ENCODE measurements at places on chromosomes 2 and 18.

DNA sequence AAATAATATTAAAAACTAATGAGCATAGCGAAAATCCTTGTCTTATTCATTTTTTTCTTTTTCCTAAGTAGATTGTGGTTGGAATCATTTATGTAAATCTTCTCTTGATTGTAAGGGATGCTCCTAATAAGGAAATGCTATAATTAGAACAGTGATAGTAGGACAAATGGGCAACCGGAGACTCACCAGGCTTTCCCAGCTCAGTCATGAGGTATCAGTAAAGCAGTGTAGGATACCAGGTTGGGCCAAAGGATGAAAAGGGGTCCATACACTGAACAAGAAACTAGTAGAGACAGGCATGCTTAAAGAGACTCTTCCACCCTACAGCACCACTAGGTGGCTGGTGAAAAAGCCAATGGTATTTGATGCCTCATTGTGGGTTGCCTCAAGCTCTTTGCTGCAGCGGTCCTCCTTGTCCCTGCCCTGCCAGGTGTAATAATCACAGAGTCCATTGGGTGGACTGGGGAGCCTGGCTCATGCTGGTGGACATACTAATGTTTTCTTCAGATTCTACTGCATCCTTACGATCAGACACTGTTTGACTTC, 71.4 kb upstream of the FAM98A start:
- DNase-seq = no peak

DNA sequence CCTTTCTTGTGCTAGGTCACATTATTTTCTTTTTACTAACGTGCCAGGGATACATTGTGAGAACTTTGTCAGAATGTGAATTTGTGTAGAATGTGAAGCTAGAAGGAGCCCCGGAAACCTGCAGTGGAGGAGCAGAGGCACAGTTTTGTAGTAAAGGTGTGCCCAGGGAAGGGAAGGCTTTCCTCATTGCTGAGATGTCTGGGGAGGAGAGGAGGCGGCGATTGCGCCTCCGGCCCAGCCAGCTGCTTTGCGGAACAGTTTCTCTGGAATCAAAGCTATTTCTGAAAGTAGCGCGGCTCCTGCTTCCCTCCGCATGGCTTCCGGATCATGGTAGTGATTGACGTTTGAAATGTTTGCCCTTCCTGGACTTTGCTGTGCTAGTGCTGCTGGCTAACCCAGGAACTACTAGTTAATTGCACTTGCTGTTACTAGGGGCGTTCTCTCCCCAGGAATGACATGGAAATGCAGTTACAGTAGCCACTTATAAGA, 83.1 kb upstream of the RBM44 start:
- DNase-seq = no peak

DNA sequence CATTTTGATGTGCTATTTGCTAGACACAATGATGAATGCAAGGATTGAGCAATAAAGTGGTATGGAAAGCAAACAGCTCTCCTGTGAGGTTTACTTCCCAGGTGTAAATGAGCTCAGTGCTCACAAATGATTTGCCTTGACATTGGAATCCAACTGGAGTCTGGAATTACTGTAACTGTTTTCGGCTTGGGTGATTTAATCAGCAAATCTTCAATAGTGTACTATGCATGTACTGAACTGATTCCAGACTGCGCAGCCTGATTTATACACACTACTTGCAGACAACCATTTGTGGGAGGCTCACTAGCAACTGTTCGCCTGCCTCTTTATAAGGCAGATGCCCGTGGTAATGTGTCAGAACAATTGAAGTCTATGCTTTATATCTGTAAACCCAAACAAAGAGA, 27.9 kb upstream of the SOX11 start:
- DNase-seq = no peak

DNA sequence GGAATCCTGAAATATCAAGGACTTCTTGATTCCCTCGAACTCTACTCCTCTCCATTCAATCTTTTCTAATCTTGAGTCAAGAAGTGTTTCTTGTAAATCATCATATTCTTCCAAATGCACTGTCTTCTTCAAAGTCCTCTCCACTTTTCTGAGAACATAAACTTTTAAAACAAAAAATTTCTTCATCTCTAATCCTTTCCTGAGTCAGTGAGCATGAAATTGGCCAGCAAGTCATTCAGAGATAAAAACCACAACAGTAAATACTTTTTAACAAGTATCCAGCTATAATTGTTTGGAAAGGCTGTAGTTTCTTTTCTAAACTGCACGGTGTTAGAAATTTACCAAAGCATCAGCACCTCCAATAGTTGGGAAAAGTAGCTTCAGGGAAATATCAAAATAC, 312.6 kb upstream of the GALNT5 start:
- no peak for DNase-seq

GRCh38 chr18:37964885-37965571, 399.4 kb upstream of the CELF4 start:
- DNase-seq = no peak

GRCh38 chr2:5730386-5730785, 38.2 kb downstream of the SOX11 start:
- DNase-seq = no peak

GRCh38 chr18:70421471-70422390, 132.9 kb downstream of the SOCS6 start:
- no peak for DNase-seq

DNA sequence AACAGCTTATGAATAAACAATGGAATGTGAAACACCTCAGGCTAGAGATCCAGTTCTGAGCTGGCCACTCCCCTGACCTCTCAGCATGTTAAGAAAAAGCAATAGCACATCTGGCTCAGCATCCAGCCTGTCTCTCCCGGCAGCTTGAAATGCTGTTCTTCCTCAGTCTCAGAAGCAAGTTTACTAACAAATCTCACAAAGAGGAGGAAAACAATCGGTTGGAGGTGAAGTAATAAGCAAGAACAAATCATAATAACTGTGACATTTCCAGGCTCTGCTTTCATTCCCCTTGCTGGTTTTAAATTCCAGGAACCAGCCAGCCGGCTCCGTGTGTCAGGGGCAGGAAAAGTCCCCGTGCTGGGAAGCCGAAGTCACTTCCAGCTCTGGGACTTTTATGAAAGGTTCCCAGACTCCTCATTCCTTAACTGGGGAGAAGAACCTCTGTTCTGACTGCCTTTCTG, 133.9 kb upstream of the ARL4C start:
- DNase-seq = no peak
